ENCODE measurements at places on chromosomes 13 and 19.

DNA sequence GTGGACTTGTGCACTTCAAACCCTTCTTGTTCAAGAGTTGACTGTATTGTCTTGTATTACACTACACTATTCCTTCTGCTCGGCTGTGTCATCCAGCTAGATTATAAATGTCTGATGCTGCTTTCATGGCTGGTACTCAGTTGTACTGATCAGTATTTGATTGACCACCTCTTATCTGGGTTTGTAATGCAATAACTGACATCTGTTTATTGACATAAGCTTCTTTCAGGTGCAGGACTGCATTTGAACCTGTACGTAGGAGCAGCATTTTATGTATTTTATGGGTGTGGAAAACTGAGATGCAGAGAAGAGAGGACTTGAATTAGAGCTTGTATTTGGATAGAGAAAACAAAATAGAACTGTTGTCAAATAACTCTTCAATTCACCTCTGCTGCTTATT lies 309.2 kb downstream of the FGF9 start:
- no peak for DNase-seq

GRCh38 chr19:46656541-46656940 lies 4.4 kb downstream of the DACT3 start:
- no peak for DNase-seq

DNA sequence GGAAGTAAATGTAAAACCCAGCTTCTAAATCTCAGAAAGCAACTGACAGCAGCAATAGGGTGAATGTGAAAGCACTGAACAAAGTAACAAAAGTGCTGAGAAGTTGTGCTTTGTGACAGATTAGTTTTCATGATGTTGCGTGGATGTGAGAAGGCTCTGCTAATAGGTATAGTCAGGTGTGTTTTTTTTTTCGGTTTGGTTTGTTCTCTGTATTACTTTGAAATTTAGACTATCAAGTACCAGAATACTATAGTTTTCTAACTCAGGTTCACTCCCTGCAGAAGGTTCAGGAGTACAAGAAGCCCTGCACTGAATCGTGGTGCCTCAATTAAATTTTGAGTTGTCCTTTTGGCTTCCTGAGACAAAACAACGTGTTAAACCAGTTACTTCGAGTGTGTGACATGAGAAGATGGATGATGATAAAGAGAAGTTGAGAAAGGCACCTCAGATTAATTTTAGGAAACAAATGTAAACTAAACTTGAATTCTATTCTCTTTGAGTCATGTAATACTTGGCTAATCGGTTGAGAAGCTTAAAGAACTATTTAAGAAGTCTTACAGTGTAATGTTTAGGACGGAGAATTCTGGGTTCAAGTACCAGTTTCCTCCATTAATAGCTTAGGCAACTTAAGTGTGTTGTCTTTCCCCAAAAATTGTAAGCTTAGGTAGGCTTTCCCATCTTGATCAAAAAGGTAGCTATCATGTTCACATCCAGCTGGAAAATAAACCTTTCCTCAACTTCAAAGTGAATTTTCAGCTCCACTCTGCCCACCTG lies 10.3 kb downstream of the MIR17HG start:
- DNase-seq: no peak

GRCh38 chr19:16338470-16339360 lies 14.1 kb downstream of the KLF2 start:
- DNase-seq: no peak

DNA sequence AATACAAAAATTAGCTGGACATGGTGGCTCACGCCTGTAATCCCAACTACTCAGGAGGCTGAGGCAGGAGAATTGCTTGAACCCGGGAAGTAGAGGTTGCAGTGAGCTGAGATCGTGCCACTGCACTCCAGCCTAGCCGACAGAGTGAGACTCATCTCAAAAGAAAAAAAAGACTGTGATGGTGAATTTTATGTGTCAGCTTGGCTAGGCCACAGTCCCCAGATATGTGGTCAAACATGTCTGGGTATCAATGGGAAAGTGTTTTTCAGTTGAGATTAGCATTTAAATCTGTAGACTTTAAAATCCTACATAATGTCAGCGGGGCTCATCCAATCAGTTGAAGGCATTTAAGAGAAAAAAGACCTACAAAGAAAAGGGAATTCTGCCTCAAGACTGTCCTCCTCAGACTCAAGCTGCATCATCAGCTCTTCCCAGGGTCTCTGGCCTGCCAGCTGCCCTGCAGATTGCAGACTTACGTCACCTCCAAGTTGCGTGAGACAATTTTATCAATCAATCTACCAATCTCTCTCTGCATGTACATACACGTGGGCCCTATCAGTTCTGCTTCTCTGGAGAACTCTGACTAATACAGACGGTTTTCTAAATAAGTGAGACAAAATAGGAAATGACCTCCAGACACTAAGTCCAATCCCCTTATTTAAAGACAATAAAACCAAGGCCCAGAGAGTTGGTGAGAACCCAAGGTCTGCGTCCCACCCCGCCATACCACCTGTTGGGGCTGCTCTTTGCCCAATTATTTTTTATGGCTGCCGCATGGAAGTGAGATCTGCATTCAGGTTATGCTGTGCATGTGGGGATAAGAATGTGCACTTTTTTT lies 99.2 kb downstream of the ABCC4 start:
- DNase-seq: no peak

DNA sequence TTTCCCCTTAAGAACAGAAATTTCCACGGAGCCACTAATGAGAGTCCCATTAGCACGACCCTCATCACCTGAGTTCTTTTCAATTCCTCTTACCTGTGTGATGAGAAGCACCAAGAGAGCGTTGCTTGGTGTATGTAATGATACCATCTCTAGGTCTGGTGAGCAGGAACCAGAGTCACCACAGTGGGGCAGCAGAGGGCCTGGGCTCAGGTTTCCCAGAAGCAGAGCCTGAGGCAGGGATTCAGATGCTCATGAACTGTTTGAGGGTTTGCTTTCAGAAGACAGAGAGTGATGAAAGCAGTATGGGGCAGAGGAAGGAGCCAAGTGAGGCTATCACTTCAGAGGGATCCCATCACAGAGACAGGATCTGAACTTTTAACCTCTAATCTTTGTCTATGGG lies 3.1 kb upstream of the PTPRH start:
- no peak for DNase-seq

GRCh38 chr19:14023404-14024235 lies 4.3 kb upstream of the RLN3 start:
- no peak for DNase-seq

DNA sequence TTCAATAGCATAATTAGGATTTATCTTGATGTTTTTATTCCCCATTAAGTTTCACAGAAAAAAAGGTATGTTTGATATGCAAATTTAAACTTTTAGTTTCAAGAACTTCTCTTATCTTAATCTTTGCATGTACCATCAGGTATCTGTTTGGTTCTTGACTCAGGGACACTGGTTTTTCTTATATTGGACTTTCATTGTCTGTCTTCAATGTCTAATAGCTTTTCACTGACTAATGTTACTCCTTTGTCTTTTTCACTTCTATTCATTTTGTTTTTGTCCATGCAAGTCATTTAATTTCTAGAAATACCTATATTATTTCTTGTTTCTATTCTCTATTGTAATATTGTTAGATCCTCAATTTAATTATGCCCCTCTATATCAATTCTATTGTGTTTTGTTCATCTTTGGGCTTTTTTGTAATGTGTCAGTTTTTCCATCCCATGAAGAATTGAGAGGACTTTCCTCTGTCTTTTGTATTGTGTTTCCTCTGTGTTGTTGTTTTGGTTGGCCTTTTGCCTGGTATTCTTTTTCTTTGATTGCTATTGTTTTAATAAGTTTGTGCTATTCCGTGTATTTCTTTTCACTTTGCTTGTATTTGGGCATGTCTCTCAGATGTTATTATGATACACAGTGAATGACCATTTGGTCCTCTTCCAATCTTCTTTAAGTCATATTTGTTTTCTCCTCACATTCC lies 58.3 kb upstream of the ANKRD10 start:
- no peak for DNase-seq

- DNase-seq: no peak
These were observed 17.8 kb upstream of the TMEM255B start for GRCh38 chr13:113741191-113741668.
